ENCODE measurements at places on chromosomes 1 and 21. TPM values are rescaled to one million over a fixed set of nuclear protein-coding genes. Genes with fewer than 3 reads are reported as not detected.

The TTC39A gene
- total RNA-seq, result 1.7 TPM

The TTLL7 gene
- total RNA-seq, result 4.9 TPM

The PBX1 gene
- 24.1 TPM for total RNA-seq

The FCRL4 gene
- not detected for total RNA-seq

The FAM3B gene
- not detected for total RNA-seq

The LEFTY1 gene
- not detected for total RNA-seq

Data from endothelial cell of umbilical vein (primary cell).